ENCODE measurements at places on chromosomes 5 and 9.

DNA sequence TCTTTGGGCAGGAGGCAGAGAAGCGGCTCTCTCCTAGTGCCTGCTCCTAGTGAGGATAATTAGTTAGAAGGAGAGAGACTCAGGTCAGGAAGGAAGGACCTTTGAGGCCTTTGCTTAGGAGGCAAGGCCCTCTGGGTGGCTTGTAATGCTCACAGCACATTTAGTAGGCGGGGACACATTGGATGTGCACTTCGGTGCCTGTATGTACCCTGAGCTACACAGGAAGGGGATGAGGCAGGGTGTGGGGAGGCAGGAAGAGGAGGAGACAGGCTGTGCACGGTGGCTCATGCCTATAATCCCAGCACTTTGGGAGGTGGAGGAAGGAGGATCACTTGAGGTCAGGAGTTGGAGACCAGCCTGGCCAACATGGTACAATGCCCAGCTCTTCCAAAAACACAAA lies 7.2 kb upstream of the LCN2 start:
- DNase-seq, result no peak

DNA sequence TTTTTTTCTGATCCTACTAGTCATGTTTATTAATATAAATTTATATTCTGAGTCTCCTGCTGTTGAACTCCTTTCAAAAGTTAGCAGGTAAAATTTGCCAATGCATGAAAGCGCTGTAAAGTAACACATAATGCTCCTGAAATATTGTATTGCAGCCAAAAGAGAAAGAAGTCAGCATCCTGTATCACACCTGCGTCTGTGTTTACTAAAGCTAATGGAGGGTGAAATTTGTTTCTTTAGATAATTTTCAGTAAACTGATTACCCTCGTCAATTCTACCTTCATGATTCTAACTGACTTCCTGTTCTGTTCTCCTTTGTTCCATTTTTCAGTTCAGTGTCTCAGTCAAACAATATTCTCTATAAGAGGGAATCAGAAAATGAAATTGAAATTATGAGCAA lies 415.4 kb downstream of the CDH9 start:
- no peak for DNase-seq

DNA sequence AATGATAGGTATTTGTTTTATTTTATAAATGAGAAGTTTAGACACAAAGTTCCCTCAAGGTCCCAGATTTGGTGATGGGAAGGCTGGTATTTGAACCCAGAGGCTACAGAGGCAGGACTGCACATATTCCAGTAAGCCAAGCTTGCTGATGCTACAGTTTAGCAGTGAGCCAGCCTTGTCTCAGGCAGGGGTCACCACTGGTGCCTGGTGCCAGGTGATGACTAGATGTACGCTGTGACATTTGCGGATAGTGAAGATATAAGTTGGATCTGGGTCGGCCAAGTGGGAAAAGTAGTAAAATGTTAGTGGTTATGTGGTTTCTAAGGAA lies 143.9 kb downstream of the AOPEP start:
- DNase-seq, result no peak

- no peak for DNase-seq
These were observed 3.0 kb upstream of the RASGRF2 start for GRCh38 chr5:80957031-80957761.

- no peak for DNase-seq
These were observed 5.7 kb downstream of the LHX2 start for GRCh38 chr9:124017051-124017928.

DNA sequence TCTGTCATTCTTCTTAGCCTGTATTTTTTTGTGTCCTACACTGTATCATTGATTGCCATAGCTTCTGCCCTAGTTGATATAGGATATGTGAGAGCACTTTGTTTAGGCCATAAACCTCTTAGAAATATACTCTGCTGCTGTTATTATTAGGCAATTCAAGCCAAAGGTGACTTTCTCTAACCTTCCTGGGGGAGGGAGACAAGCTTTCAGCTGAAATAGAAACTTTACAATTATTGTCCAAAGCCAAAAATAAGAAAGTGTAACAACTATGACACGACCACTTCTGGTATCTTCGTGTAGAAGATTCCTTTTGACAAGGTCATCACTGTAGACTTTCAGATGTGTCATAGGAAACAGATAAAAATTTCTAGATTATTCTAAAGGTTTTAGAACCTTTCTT lies 12.2 kb upstream of the CSNK1A1 start:
- DNase-seq, result peak; percentile 48

DNA sequence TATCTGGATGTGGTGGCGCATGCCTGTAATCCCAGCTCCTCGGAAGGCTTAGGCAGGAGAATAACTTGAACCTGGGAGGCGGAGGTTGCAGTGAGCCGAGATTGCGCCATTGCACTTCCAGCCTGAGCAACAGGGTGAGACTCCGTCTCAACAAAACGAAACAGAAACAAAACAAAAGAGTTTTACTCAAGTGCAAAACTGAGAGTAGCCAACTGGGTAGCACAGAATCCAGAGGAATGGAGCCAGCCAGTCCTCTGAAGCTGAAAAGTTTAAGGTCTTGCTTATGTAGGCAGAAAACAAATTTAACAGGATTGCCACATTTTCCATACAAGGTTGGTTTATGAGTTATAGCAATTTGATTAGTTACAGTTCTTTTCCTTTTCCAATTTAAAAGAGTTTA lies 32.0 kb downstream of the SPIN1 start:
- DNase-seq, result peak; percentile 27

DNA sequence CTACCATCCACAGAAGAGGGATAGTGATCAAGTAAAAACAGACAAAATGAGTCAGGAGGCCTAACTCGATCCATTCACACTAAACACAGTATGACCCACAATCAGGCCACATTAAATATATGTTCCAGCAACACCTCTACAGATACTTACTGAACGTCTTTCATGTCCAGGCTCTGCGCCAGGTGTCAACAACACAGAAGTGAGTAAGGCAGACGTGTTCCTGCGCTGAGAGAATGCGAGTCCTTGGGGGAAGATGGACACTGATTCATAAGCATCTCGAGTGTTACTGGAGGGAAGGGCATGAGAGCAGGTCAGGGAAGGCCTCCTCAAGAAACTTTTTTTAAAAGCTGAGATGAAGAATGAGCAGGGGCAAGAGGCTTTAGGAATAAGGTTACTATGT lies 164.3 kb upstream of the CLINT1 start:
- DNase-seq, result no peak

DNA sequence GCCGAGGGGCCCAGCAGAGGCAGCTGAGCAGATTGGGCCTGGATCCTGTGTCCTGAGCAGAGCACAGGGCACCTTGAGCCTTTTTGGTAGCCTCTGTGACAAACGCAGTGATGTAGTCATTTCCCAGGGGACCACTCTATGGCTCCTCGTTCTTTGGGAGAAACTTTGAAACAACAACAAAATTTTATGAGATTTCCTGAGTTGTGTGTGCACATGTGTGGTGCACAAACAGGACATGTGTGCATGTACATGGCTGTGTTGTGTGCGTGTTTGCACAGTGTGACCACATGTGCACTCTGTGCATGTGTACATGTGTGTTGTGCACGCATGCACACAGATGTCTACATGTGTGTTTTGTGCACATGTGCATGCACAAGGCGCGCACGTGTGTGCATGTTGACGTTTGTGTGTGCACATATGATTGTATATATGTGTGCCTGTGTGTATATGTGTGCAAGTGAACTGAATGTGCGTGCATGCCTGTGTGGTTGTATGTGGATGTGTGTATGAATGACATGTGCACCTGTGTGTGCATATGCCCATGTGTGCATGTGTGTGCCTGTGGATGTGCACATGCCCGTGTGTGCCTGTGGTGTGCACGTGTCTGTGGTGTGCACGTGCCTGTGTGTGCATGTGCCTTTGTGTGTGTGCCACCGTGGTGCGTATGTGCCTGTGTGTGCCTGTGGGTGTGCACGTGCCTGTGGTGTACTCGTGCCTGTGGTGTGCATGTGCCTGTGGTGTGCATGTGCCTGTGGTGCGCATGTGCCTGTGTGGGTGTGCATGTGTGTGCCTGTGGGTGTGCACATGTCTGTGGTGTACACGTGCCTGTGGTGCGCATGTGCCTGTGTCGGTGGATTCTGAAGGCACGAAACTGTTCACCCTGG lies 221.6 kb downstream of the CACNA1B start:
- no peak for DNase-seq

GRCh38 chr9:135508211-135508820 lies 7.8 kb downstream of the MRPS2 start:
- DNase-seq, result no peak

DNA sequence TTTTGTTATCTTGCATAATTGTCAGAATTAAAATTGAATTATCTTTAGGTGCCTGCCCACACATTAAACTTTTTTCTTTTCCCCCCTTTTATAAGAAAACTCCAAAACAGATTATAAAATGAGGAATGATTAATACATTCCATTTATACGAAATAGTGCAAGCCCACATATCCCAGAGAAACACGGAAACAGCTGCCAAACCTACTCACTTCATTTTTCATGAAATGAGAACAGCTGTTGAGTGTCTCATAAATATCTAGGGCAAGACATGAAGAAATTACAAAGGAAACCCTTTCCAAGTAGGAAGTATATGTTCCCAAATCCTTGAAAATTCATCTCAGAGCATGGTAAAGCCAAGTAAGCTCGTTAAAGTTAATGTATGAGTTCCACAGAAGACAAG lies 459.4 kb upstream of the NMUR2 start:
- no peak for DNase-seq

DNA sequence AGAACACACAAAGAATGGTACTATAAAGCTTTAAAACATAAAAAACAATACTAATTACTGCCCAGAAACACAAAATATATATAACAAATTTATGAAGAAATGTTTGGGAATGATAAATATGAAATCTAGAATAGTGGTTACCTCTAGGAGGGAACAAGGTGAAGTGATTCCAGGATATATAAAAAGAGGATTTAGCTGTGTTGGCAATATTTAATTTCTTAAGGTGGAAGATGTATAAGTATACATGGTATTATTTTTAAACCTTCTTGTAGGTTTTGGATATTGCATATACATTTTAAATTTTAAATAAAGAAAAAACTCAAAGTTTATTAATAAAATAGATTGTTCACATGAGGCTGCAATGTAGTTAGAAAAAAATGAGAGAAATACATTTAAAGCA lies 112.7 kb upstream of the ZNF618 start:
- no peak for DNase-seq

GRCh38 chr9:122797316-122798063 lies 2.4 kb upstream of the OR1K1 start:
- DNase-seq, result no peak

DNA sequence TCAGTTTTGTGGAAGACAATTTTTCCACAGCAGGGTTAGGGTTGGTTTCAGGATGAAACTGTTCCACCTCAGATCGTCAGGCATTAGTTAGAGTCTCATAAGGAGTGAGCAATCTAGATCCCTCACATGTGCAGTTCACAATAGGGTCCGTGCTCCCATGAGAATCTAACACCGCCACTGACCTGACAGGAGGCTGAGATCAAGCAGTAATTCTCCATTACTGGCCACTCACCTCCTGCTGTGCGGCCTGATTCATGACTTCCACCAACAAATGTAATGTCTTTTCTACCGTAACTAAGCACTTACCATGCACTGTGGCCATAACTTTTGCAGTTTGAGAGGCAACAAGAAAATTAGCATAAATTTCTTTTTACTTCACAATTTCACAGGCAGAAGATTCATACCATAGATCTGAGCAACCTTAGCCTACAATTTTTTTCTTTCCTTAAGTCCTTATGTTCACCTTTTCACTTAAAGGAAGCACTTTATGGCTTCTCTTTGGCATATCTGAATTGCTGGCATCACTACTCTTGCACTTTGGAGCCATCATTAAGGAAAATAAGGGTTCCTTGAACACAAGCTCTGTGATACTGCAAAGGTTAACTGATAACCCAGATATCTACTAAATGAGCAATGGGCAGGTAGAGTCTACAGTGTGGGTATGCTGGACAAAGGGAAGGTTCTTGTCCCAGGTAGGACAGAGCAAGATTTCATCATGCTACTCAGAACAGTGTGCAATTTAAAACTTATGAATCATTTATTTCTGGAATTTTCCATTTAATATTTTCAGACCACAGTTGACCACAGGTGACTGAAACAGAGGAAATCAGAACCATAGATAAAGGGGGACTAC lies 83.0 kb upstream of the IFNK start:
- no peak for DNase-seq

- DNase-seq, result no peak
These were observed 13.0 kb downstream of the SLC38A9 start for GRCh38 chr5:55699041-55699688.

- no peak for DNase-seq
These were observed 15.2 kb upstream of the RNU6ATAC start for GRCh38 chr9:134179595-134179917.

GRCh38 chr9:129988607-129989361 lies 54.2 kb downstream of the FNBP1 start:
- DNase-seq, result no peak

DNA sequence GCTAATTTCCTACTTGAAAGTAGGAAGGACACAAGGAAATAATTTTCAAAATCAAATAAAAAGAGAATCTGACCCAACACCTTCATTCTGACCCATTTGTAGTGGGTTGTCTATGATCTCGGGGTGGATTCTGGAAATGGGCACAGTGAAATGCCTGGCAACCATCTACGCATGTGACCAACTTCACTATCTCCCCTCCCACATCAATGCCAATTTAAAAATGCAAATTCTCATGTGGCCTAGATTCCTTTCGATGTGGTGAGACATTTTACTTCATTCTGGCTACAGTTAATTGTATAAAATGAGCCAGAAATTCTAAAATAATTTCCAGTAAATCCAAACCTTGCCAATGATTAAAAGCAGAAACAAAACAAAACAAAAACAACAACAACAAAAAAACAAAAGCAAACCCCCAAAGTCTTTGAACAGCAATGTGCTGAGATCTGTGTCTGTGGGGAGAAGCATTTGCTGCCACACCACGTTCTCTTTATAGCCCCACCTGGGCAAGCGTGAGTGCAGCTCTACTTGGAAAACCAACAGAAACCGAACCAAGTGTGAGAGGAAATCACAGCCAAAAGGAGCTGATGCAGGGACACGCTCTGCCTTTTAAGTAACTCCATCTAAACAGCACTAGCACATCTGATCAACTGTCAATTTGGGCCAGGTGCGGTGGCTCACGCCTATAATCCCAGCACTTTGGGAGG lies 59.0 kb downstream of the USP20 start:
- DNase-seq, result no peak

- peak; percentile 44 for DNase-seq
These were observed 132.7 kb upstream of the IER5L start for GRCh38 chr9:129310666-129311350.

DNA sequence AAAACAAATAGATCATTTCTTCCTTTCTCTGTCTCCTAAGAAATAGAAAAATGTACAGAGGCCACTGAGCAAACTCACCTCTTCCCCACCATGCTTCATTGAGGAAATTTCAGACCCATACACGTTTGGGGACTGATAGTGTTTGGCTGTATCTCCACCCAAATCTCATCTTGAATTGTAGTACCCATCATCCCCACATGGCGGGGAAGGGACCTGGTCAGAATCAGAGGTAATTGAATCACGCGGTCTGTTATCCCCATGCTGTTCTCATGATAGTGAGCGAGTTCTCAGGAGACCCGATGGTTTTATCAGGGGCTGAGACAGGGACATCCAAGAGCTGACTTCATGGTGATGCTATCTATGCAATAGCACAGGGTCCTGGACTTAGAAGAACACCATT lies 1655.8 kb downstream of the MAT2B start:
- DNase-seq, result no peak

Measured in AG10803 (cell line).